ENCODE measurements at places on chromosomes 1 and 21.
A peak's percentile ranks its signal among the peaks of the same experiment; 100 is the strongest.

DNA sequence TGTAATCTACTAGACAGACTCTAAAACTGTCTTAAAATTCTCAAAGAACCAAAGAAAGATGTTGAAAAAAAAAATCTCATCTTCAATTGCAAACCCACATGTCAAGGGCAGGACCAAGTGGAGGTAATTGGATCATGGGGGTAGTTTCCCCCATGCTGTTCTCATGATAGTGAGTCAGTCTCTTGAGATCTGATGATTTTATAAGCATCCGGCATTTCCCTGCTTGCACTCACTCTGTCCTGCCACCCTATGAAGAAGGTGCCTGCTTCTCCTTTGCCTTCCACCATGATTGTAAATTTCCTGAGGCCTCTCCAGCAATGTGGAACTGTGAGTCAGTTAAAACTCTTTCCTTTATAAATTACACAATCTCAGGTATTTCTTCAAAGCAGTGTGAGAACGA lies 257.0 kb downstream of the HHIPL2 start:
- no peak for DNase-seq

GRCh38 chr21:40846587-40847411 lies at the start of gene DSCAM:
TSS of gene DSCAM (minus strand) at chr21:40847158. CDS start at chr21:40846661, 497 bp downstream.
- no peak for DNase-seq

- DNase-seq = peak; percentile 32
Measured at GRCh38 chr1:231921646-231922345, 295.2 kb downstream of the DISC1 start.

DNA sequence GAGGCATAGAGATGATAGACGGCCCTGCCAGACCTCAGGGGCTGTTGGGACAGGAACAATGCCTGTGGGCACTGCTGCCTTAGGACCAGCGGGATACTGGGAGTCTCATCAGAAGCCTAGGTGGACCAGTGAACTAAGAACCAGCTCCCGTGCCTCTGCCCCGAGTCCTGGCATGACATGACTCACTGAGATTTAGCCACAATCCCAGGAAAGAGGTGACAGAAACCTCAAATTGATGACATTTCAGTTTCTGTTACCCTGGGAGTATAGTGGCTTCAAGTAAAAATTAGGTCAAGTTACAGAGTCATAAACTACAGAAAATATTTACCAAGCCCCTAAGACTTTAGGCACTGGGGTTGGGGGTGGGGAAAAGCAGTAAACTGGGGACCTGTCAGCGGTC lies 74.6 kb upstream of the GADD45A start:
- DNase-seq = no peak

DNA sequence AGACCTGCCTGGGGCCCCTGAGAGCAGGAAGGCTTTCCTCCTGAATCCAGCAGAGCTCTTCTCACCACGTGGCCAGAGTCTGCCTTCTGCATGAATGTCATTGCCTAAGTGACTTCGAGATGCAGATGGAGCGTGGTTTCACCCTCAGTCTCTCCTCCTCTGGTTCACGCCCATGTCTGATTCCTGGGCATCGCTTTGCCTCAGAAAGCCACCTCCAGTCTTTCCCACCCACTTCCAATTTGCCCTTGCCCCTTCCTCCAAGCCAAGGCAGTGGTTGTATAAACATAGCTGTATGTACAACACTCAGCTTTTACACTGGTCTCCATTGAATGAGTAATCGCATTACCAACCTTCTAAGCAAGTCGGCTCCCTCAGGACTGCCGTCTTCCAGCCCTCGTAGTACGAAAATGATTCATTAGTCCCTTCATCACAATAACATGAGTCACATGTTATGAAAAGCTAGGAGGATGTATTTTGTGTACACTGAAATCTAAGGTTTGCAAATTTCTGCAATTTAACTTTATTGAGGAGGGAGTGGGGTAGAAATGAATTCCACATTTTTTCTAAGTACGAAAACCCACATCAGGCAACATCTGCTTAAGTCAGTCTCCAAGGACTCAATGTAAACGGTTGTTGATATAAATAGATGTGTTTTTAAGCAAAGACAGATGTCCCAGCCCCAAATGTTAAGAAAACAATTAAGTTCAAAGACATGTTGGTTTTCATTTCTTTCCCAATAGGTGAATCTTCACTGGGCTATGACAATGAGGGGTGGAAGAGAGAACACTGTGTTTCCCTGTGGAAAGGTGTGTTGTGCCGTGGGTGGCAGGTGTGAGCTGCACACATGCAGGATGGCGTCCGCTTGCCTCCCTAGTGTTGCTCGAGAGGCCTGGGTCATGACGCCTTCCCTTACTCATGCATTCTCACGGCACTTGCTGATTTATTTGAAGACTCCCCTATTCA lies 32.3 kb upstream of the ETS2 start:
- peak; percentile 95 for DNase-seq

All from fibroblast of upper back skin (primary cell).